ENCODE measurements at places on chromosomes 16 and 17.

DNA sequence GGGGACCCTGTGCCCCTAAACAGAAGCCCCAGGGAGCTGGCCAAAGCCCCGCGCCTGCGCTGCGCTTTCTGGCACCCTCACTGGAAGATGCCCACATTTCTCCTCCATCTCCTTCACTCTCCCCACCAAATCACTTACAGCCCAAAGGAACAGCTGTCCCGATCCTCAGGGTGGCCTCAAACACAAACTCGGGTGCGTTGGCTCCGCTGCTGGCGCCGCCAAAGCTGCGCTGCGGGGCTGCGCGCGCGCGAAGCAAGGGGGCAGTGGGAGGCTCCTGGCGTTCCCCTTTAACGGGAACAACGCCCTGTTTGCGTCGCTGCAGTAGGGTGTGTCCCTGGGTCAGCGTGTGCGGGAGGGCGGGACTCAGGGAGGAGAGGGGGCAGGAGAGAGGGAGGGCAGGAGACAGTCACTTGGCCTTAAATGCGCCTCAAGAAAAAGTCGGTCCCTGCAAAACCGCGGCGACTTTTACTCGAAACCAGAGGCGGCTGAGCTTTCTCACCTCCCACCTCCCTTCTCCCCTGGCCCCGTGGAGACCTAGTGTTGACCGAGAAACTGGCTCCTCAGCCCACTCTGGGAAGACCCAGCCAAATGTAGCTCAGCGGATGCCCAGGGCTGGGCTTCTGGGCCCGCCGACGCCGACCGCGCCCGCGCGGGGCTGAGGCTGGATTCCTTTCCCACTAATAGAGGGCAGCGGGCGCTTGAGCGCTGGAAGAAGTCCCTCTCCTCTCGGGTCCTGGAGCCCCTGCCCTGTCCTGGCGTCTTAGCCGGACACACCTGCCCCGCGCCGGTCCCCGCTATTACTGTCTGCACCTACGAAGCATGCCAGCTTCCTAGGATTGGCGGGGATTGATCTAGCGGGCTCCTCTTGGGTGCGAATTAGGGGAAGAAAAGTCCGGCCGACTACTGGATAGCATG lies 2.6 kb downstream of the PMP22 start:
- no peak for DNase-seq

- DNase-seq = no peak
Observed at GRCh38 chr16:61323456-61323855, 712.8 kb downstream of the CDH8 start.

- no peak for DNase-seq
Observed at GRCh38 chr17:28963841-28964240, 12.5 kb upstream of the PHF12 start.

GRCh38 chr17:74687886-74688285 lies 24.8 kb downstream of the CD300LF start:
- no peak for DNase-seq

GRCh38 chr16:229731-230281 lies 557 bp upstream of the LUC7L start:
- DNase-seq = no peak

DNA sequence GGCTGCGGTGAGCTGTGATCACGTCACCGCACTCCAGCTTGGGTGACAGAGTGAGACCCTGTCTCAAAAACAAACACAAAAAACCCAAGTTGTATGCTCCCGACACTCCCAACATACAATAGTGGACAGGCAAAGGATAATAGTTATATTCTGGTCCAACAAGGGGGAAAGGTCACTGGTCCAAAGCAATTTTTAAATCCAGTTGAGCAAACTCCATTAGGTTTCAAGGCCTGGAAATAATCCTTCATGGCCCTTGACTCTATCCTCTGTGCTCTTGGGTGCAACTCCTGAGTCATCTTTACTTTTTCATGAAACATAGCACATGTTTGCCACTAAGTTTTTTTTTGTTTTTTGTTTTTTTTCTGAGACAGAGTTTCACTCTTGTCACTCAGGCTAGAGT lies 50.3 kb upstream of the PHOSPHO1 start:
- DNase-seq = no peak

DNA sequence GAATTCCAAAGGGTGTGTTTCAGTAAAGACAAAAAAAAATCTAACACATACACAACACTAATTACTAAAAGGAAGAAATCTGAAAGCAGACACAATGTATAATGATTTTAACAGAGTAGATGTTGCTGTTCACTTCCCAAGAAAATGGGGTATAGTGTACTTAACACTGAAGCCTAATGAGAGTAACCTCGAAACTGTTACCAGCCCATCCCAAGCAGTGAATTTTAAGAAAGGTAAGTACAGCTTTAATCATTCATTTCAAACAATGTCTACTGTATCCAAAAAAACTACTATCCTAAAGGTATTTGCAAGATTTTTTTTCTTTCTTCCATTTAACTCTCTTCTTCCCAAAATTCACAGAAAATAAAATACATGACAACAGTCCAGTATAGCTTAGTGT lies 8.3 kb downstream of the GRB2 start:
- no peak for DNase-seq

DNA sequence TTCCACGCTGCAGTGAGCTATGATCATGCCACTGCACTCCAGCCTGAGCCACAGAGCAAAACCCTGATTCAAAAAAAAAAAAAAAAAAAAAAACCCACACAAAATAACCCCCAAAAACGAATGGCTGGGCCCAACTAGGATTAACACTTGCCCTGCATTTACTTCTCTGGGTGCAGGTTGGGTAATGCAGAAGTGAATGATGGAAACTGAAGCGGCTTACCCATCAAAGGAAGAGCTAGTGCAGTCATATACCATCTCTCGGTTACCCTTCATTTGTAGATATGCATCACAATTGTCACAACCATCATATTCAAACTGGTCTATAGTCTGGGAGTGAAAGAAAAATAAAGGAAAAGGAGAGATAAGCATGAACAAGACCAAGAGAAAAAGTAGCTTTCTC lies 819 bp downstream of the SUPT4H1 start:
- DNase-seq = peak; percentile 26

DNA sequence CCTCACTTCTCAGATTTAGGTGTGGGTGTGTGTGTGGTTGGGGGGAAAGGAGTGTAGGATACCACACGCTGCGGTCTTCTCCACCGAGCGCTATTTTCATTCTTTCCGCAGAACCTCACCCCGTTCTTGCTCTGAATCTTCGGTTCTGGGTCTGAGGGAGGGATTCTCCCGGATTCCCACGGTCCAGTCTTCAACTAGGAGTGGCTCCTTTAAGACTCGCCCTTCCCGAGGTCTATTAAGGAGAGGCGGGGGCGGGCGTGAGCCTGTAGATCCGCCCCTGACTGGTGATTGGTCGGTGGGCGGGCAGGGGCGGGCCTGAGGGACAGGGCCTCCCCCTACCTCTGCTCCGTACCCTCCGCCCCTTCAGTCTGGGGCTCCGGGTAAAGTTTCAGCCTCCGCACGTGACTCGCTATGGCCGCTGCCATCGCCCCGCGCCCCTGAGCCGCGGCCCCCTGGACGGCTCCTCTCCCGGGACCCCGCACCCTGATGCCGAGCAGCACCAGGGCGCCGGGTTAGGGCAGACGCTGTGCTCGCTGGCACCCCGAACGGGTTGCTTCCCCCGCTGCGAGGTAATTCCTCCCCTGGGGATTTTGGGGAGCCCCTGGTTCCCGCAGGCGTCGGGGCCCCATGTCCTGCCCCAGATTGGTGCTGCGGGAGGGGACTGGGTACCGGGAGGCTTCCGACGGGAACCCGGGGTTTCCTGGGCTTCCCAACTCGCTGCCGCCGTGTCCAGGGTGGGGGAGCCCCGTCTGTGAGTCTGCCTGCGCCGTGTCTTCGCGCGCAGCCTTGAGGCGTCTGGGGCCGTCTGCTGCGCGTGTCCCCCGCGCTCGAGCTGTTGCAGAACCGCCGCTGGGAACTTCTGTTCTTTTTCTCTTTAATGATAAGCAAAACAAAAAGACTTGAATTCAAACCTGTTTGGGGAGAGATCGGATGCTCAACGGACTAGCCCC lies 9.2 kb downstream of the RARA start:
- DNase-seq = peak; percentile 96

- DNase-seq = no peak
Observed at GRCh38 chr17:7340179-7340578, 3.9 kb downstream of the ACAP1 start.

- no peak for DNase-seq
Observed at GRCh38 chr17:7712111-7712771, 5.3 kb upstream of the DNAH2 start.

DNA sequence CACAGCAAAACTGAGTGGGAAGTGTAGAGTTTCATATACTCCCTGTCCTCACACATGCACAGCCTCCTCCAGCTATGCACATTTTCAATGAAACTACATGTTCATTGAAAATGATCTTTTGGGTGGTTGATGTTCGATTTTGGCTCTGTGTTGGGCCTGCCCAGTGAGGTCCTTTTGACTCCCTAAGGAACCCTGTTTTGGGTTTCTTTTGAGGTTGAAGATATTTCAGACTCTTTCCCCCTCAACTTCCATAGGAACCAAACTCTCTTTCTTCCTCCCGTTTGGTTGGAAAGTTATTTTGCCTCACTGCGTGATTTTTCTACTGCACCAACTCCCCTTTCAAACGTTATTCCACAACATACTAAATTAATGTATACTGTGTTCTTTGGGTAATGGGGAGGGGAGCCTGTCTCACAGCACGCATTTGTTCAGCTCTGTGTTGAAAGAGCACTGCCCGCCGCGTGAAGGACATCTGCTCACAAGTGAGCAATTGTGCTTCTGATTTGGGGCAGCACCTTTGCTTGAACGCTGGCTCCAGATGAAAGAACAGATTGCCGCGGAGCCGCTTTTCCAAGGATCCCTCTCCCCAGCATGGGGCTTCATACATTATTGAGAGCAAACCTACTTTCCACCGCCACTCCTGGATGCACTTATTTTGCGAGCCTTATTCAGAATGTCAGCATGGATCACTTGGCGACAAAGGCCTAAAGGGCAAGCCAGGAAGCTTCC lies 385.9 kb downstream of the WWOX start:
- DNase-seq = no peak

GRCh38 chr16:30006659-30007377 lies 4.0 kb downstream of the DOC2A start:
- no peak for DNase-seq

All from activated CD4-positive, alpha-beta T cell treated with anti-CD3 and anti-CD28 coated beads, Interleukin-10, Interleukin-2, amounts not matched to agents 100 ng/mL and 50 ng/mL, durations not matched to agents 16 hours and 8 hours (primary cell).